Right cardiac atrium (tissue), 5 donors: ENCODE measurements at places on chromosomes 3 and 15. TPM values are rescaled to one million over a fixed set of nuclear protein-coding genes. Genes with fewer than 3 reads are reported as not detected.

GRCh38 chr3:81433675-81434074 is 327.8 kb downstream of the GBE1 start:
- DNase-seq = no peak

Gene HTD2
- total RNA-seq = 10.1 TPM

- DNase-seq = peak; percentile 69
These were observed at the start of gene SLC38A3 for GRCh38 chr3:50204804-50205412. Gene SLC38A3 (plus strand): TSS chr3:50205271. CDS start chr3:50214200, 8,929 bp downstream.

GRCh38 chr15:57533448-57533799 is 58.3 kb upstream of the MYZAP start:
- no peak for DNase-seq

- peak; percentile 33 for DNase-seq
These were observed 9.7 kb upstream of the LARP6 start for GRCh38 chr15:70863450-70864218.

Gene C3orf49
- not detected for total RNA-seq

DNA sequence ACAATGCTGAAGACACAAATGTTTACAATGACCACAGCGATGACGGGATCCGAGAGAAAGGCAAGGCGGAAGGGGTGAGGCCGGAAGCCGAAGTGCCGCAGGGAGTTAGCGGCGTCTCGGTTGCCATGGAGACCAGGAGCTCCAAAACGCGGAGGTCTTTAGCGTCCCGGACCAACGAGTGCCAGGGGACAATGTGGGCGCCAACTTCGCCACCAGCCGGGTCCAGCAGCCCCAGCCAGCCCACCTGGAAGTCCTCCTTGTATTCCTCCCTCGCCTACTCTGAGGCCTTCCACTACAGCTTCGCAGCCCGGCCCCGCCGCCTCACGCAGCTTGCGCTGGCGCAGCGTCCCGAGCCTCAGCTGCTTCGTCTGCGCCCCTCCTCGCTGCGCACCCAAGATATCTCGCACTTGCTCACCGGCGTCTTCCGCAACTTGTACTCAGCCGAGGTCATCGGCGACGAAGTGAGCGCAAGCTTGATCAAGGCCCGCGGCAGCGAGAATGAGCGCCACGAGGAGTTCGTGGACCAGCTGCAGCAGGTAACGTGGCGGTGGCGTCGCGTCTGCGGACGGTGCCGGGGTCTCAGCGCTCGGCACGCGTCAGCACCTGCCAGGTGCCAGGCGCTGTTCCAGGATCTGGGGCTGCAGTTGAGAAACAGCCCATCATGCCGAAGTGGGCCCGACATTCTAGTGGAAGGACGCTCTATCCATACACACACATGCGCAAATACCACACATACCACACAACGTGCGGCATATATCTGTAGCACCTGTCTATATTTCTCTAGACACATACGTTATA is at the start of gene DLEC1:
TSS of gene DLEC1 (plus strand) at position 108 of the 798 bp plus-strand sequence. CDS start at position 126, 18 bp downstream.
- peak; percentile 92 for DNase-seq

GRCh38 chr15:87131067-87131466 is 1051.4 kb downstream of the AGBL1 start:
- no peak for DNase-seq

DNA sequence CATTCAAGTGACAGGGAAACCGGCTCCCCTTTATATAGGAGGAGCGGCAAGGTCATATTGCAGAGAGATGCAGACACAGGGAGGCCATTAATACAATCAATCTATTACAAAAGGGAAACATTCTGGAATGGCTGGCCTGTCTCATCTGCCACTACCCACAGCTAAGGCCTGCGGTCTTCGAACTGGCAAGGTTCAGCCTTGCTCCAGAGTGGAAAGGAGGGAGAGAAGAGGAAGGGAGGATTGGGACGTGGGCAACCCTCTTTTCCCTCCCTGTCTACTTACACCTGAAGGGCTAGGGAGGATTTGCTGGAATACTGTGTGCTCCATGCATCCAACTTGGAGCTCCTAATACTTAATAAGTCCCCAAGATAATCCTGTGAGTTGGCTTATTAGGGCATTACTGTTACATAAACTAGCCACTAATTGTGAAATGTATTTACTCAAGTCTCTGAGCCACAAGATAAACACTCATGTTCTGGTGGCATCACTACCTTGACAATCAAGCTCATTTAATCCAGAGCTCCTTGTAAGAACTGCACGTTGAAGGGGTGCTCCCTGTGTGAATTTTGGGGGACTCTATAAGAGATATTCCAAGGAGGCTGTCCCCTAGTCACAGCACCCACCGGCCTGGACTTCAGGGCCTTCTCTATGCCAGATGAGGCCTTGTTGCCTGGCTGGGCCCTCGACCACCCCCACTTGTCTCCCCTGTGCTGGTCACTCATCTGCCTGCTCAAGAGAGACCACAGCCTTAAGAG is 19.7 kb upstream of the CCDC174 start:
- DNase-seq = no peak

Gene GALNT15
- 19.3 TPM for total RNA-seq

DNA sequence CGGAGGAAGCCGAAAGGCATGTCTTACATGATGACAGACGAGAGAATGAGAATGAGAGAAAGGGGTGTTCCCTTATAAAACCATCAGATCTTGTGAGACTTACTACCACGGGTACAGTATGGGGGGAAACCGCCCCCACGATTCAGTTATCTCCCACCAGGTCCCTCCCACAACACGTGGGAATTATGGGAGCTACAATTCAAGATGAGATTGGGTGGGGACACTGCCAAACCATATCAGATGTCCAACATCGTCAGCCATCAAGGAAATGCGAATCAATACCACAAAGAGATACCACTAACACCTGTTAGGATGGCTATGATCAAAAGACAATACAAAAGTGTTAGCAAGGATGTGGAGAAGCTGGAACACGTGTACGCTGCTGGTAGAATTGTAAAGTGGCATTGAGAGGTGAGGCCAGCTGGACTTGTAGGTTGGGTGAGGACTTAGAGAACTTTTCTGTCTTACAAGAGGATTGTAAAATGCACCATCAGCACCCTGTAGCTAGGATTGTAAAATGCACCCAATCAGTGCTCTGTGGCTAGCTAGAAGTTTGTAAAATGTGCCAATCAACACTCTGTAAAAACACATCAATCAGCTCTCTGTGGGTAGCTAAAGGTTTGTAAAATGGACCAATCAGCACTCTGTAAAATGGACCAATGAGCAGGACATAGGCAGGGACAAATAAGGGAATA is 37.5 kb downstream of the VGLL4 start:
- no peak for DNase-seq

Gene STRIT1
- 0.35 TPM for total RNA-seq

DNA sequence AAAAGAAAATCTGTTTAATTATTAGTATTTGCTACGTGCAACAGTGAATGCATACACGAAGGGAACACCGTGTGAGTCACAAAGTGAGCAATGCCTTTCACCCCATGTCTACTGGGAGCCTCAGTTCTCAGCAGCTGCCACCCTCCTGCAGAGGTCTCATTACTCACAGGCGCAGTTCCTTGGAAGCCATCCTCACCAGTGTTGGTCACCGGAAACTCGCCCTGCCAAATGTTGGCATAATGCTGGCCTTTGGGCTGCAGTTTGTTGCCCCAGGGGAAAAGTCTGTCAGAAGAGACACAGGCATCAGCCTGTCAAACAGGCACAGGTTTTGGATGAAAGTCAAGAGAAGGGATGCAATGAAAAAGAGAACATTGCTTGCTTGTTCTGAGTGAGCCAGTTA is 50.1 kb downstream of the SUMF1 start:
- DNase-seq = no peak

Gene RETNLB
- not detected for total RNA-seq

Gene CMTM8
- 5.5 TPM for total RNA-seq

Gene TPRG1
- 5.2 TPM for total RNA-seq

DNA sequence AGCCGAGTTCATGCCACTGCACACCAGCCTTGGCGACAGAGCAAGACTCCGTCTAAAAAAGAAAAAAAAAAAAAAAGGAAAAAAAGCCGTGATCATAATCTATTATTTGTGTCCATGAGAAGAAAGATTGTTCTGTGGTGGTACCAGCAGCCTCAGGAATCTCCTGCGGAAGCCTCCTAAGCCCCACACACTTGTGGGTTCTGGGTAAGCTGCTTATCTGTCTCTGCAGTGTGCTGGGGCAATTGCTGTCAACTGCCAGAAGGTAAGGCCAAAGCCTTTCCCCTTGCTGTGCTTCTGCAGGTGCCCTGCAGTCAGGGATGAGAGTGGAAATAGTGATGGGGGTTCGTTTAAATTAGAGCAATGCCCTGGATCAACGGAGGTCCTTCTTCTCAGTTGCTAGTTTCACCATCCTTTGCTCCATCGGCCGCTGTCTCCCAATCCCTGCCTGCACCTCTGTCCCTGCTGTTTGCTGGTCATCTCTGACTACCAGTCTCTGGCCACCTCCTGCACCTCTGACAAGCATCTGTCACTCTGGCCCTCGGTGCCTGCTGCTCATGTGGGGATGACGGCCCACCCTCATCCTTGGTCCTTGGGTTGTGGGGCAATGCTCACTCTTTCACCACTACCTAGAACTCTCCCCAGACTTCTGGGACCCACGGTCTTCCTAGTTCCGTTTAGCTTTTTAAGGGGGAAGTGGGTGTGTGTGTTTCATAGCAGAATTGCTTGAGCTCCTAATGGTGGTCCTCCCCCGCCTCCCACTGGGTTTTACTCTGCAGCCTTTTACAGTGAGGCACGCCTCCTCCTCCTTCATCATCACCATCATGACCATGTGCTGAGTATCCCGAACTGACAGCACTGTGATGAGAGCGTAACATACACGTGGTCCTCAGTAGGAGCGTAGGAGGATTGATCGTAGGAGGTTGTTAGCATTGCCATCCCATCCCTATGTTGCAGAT is 25.5 kb downstream of the CHRD start:
- no peak for DNase-seq
